Suppressor macrophage (primary cell): ENCODE measurements at places on chromosomes 4 and X.
A peak's percentile ranks its signal among the peaks of the same experiment; 100 is the strongest.

GRCh38 chrX:41265615-41266014 is 68.3 kb upstream of the DDX3X start:
- peak; percentile 78 for DNase-seq

- DNase-seq: no peak
These were observed 85.2 kb upstream of the DCLK2 start for GRCh38 chr4:149993030-149993429.

GRCh38 chr4:147542229-147542990 is 61.5 kb downstream of the EDNRA start:
- no peak for DNase-seq

DNA sequence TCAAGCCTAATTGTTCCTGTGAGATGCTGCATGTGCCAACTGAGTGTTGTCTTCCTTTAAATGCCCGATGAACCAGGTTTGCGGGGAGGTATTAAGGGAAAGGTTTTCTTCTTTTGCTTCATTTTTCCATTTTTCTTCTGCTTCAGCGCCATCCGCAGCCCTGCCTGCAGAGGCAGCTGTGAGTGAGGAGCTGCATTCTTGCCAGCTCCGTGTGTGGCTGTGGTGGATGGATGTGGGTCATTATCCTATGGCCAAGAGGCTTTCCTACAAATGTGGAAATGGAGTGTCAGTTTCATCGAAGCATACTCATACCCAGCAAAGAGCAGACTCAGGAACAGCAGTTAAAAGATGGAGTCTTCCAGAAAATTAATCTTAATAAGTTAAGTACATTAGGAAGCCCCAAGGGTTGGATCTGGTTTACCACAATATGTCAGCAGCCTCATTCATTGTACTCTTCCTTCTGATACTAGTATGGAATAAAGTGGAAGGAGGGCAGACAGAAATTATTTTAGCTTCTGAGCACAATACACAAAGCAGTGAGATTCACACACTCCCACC is 37.6 kb downstream of the TNIP3 start:
- no peak for DNase-seq

DNA sequence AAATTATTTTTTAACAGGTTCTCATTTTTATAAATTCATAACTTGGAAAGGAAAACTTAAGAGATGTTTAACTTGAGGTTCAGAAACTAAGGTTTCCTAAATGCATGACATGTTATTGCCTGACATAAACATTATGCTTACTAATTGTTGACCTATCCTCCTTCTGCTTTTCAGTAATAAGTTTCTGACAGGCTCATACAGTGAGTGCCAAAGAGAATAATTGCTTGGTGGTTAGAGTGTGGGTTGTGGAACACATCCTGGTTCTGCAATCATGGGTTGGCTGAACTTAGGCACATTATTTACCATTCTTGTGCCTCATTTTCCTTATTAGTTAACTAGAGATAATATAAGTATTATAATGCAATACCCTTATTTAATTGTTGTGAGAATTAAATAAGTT is 56.5 kb downstream of the BMPR1B start:
- peak; percentile 16 for DNase-seq

- no peak for DNase-seq
These were observed 15.2 kb downstream of the PDLIM3 start for GRCh38 chr4:185520119-185520518.

- no peak for DNase-seq
These were observed 92.0 kb downstream of the GUCY2F start for GRCh38 chrX:109389917-109390316.

DNA sequence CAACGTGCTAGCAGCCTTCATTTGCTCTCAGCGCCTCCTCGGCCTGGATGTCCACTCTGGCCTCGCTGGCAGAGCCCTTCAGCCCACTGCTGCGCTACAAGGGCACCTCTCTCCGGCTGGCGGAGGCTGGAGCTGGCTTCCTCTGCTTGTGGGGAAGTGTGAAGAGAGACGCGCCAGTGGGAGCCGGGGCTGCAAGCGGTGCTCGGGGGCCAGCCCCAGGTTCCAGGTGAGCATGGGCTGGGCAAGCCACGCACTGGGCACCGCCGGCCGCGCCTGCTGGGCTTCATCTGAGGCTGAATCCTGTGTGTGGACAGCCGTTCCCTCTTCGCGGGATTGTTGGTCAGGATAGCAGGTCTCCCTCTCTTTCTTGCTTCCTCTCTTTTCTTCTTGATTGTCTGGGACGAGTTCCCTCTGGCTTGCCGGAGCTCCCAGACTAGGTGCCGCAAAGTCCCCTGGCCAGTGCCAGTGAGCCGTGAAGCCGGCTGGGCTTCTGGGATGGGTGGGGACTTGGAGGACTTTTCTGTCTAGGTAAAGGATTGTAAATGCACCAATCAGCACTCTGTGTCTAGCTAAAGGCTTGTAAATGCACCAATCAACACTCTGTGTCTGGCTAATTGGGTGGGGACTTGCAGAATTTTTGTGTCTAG is 165.0 kb downstream of the HEPH start:
- DNase-seq: no peak

GRCh38 chr4:78551420-78552351 is at the start of gene ANXA3:
Gene ANXA3, plus strand, starts transcription at chr4:78551770. Its CDS starts 2,704 bp downstream, at chr4:78554474.
- DNase-seq: peak; percentile 37

GRCh38 chr4:85733798-85734197 is 258.8 kb downstream of the ARHGAP24 start:
- peak; percentile 31 for DNase-seq
